ENCODE measurements at places on chromosomes 5 and 9. TPM values are rescaled to one million over a fixed set of nuclear protein-coding genes. Genes with fewer than 3 reads are reported as not detected.

- DNase-seq, result no peak
Measured at GRCh38 chr9:104319685-104320084, 184.4 kb upstream of the OR13F1 start.

GRCh38 chr5:43560128-43560527, 3.3 kb upstream of the PAIP1 start:
- no peak for DNase-seq

- no peak for DNase-seq
Measured at GRCh38 chr5:112532654-112533360, 113.7 kb upstream of the EPB41L4A start.

DNA sequence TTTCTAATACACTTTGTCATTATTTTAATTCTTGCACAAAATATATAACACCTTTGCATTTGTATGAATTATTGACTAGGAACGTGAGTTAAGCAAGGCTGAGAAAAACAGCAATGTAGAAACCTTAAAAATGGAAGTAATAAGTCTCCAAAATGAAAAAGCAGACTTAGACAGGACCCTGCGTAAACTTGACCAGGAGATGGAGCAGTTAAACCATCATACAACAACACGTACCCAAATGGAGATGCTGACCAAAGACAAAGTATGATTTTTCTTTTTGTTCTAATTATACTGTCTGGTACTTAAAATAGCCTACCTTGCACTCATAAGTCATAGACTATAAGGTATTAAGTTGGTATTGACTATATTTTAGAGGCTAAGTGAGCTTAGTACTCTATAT, 34.4 kb downstream of the RAD50 start:
- DNase-seq, result no peak

DNA sequence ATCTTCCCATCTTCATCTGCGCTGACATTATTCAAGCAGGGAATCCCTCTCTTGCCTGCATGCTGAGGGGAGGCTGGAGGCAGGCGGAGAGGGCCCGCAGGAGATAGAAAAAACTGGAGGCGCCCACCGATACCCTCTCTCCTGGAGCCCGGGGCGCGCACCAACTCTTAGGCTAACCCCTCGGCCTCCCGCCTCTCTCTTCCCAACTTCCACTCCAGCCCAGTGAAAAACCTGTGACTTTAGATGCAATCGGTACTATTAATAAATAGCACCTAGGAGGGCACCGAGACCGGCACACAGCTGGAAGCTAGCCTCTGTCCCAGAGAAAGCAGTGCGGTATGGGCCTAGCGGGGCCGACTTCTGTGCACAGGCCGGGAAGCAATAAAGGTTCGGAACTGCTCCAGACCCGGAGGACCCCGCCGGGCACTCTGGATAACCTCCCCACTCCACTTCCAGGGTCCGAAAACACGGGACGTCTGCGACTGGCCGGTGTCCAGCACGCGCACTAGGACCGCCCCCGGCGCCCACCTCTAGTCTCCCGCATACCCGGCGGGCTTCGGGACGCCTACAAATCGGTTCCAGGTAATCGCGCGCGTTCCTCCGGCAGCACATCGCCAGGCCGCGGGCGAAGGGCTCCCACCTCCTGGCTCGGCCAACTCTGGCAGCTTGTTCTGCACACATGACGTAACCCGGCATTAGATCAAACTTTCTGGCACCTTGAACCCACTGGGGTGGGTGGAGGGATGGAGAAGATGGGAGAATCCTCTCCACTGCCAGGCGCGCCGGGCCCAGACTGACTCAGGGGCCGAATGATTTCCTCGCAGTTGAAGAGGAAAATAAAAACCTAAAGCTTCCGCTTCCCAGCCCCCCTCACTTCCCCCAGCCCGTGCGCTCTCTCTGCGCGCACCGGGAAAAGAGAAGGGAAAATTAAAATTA, 1.4 kb downstream of the EFNA5 start:
- peak; percentile 83 for DNase-seq

- DNase-seq, result no peak
Measured at GRCh38 chr5:62569470-62569869, 9.1 kb upstream of the LRRC70 start.

DNA sequence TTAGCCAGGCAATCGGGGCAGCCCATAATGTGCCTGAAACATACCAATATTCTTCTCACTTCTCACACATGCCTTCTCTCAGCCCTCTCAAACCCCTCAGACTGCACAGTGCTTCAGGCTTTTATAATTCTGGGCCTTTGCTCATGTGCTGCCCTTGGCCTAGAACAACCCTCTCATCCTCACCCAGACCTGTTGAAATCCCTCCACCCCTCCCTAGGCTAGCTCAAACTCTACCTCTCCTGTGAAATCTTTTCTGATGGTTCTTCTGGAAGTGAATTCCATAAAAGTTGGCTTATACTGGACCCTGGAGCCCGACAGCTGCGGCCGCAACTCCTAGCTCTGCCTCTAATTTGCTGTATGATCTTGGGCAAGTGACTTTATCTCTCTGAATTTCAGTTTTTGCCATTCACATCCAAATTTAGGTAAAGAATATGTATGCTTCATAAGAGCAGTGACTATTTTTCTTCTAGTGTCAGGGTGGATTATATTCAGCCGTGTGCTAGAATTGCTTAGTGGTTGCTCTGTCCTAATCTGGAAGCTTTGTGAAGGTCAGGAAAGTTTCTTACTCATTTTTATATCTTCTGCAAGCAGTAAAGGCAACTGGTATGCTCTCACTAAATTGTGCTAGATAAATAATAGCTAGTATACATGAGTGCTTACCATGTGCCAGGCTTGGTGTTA, 221.4 kb downstream of the MAPKAP1 start:
- no peak for DNase-seq

DNA sequence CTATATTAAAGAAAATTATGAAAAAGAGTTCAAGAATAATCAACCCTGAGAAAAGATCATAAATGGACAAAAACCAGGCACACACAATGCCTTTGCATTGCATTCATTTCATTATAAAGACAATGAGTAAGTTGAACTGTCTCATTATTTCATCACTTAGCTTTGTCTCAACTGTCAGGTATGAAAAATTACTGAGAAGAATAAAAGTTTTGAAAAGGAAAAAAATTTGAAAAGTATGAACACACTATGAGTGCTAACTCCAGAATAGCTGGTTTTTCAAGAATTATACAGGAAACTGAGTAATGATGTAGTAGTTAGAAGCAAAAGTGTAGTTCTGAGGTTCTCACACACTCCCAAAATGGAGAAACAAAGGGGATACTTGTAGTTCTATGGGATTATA, 16.3 kb upstream of the ANXA1 start:
- DNase-seq, result no peak

DNA sequence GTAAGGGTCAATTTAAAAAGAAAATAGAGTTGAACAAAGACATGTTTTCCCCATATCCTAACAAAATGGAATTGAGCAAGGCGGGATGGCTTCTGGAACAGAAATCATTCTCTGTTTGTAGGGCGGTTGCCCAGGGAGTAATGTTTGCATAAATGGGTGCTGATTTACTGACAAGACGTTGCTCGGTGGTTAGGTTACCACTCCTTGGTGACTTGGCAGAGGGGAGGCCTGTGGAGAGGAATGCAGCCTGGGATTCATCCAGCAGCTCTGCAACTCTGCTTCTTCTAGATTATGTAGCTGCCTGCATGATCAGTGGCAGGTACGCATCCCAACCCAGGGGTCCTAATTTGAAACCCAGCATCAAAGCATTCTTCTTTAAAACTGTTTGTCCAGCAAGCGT, 200.2 kb downstream of the CFAP90 start:
- no peak for DNase-seq

The WDR31 gene
- 1.4 TPM for total RNA-seq

The PROB1 gene
- total RNA-seq, result 0.08 TPM

The HSPA5 gene
- 42.4 TPM for total RNA-seq

The CACFD1 gene
- total RNA-seq, result 6.8 TPM

The PRDM9 gene
- total RNA-seq, result not detected

The LCN12 gene
- total RNA-seq, result not detected

The ANKDD1B gene
- total RNA-seq, result 1.5 TPM

The C5orf58 gene
- not detected for total RNA-seq

Measured in suprapubic skin (tissue), 4 donors.